ENCODE measurements at places on chromosomes 4 and X.

GRCh38 chr4:39786838-39787237 lies 88.9 kb downstream of the UBE2K start:
- no peak for DNase-seq

- no peak for DNase-seq
These were observed 1.6 kb downstream of the SEPTIN11 start for GRCh38 chr4:76950956-76951671.

DNA sequence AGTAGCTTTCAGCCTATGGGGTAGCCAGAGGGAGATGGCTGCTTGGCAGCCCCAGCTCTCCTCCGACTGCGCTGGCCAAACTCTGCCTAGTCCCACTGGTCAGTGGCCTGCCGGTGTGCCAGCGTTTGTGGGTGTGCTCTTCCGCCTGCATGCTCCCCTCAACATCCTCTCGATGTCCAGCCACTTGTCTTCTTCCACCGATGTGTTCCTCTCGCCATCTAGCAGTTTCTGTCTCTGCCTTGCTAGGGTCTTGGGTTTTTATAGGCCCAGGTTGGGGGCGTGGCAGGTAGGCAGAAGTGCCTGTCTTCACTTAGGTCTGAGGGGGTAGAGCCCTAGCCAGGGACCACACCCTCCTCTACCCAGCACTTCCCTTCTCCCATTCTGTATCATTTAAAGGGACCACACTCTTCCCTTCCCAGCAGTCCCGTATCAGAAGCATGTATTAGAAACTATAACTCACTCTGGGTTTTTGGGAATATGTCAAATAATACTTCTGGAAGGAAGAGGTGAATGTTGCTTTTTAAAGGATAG lies 124.4 kb downstream of the KDM6A start:
- no peak for DNase-seq

DNA sequence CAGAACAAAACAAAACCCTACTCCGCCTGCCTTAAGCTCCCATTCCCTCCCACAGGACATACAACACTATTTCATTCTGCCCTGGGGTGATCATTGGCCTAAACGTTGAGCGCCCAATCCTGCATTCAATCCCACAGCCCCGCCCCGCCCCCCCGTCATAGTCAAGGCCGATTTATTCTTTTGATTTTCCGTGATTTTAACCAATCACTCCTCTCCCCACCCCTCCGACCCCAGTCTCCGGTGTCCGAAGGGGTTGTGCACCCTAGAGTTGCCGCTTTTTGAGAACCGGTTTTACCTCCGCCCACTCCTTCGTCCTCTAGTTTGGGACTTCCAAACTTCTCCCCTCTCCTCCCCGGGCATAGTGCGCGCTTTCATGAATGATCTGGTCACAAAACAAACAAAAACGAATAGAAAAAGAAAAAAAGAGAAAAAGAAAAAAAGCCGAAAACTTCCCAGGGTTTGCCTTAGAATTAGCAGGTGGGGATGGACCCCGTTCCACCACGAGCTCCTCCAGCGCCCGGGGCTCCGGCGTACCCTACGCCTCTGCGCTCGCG lies 446 bp upstream of the UBE2A start:
- DNase-seq: peak; percentile 0

GRCh38 chrX:154370300-154371016 lies 4.0 kb downstream of the FLNA start:
- DNase-seq: no peak

GRCh38 chr4:48100256-48100655 lies 33.8 kb downstream of the TXK start:
- no peak for DNase-seq

DNA sequence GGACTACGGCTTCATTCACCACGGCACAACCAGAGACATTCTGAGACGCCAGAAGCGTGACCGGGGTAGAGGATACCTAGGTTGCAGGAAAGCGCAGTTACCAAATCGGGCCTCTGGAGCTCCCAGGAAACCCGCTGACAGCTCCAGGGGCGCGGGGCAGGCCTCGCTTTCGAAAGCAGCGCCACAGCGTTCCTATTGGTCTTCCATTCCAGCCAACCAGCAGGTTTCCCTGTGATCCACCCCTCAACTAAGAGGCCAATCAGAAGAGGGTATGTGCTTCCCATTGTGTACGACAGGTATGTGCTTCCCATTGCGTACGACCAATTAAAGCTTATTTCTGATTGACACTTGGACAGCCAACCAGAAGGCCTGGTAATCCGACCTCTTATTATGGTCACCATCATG lies 14.9 kb downstream of the SNX12 start:
- no peak for DNase-seq

DNA sequence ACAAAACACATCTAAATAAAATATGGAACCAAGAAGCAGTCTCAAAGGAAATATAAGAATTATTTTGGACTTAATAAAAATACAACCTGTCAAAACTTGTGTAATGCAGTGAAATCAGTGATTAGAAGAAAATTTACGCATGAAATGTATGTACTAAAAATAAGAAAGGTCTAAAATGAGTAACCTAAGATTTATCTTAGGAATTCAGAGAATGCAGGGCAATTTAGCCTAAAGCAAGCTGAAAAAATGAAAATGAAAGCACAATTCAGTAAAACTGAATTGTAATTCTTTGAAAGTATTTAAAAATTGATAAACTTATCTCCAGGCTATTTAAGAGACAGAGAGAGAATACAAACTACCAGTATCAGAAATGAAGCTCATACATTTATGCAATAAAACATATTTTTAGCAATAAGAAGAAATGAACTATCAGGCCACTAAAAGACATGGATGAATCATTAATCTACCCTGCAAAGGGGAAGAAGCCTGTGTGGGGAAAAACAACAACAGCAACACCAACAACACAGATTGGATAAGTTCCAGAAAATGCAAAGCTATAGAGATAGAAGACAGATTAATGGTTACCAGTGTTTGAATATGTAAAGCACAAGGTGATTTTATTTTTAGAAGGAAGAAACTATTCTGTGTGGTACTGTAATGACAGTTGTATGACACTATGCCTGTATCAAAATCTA lies 442.0 kb upstream of the ADGRL3 start:
- DNase-seq: no peak

DNA sequence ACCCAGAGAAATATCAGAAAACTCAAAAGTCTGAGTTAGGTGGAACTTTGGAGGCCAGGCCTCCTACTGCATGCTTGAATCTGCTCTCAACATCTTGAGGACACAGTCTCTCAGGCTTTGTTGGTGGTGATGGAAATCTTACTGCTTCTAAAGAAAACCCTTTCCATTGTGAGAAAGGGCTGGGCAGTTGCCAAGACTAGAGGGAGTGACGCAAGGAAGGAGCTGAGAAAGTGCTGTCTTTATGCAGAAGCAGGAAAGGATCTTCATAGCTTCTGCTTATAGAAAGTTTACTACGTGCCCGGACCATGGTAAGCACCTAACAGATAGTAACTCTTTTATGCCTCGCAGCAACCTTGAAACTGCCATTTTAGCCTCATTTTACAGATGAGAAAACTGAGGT lies 2.4 kb upstream of the CRMP1 start:
- no peak for DNase-seq

- no peak for DNase-seq
These were observed 140.7 kb downstream of the BTC start for GRCh38 chr4:74653331-74654229.

DNA sequence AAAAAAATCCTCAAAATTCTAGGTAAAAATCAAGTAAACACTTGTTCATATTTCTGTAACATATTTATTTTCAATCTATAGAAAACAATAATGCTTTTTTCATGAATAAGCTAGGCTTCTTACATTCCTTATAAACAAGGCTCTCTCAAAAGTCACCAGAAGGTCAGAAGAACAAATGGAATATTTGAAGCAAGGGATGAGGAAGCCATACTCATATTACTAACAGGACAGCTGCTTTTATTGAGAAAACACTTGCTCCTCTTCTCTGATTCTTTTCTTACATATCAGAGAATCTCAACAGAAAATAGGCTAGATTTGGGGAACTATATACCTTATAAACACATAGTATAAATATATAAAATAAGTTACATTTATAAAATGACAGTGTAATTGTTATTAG lies 67.9 kb downstream of the METTL14 start:
- no peak for DNase-seq

GRCh38 chr4:148170408-148171365 lies 271.5 kb downstream of the NR3C2 start:
- no peak for DNase-seq

- DNase-seq: no peak
These were observed 156.5 kb downstream of the RNF150 start for GRCh38 chr4:140976768-140977167.

GRCh38 chr4:123821861-123822260 lies 425.3 kb downstream of the SPRY1 start:
- no peak for DNase-seq

GRCh38 chr4:164926301-164926700 lies 49.3 kb downstream of the APELA start:
- no peak for DNase-seq

GRCh38 chr4:91434631-91435030 lies 869.1 kb upstream of the GRID2 start:
- no peak for DNase-seq

DNA sequence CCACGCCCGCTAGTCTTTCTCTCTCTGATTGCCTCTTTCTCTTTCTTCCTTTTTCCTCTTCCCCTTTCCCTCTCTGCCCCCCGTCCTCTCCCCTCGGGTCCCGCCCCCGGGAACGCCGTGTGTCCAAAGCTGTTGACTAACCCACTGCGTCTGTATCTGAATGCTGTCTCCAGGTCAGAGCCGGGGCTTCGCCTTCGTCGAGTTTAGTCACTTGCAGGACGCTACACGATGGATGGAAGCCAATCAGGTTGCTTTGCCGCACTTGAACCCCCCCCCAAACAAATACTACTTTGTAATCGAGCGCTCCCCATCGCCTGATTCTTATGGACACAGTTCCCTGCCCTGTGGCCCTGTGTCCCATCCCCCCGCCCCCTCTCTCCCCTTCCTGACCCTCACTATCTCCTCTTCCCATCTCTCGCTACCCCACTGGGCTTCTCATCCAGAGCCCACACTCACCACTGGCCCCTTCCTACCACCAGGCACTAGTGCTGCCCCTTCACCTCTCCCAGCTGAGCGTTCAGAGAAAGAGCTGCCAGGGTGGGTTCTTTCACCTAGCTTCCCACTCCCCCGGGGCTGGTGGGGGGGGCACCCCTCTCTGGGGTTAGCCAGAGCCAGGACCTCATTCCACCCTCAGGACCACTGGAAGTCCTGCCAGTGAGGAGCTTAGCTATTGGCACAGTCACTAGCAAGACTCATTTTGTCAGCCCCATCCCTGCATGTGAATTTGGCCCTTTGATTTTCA lies 18.6 kb upstream of the UBA1 start:
- DNase-seq: no peak

- DNase-seq: no peak
These were observed 10.5 kb upstream of the FGF16 start for GRCh38 chrX:77436682-77437081.

- DNase-seq: peak; percentile 79
These were observed 97.1 kb downstream of the MRPL1 start for GRCh38 chr4:77959566-77960338.

- DNase-seq: no peak
These were observed 247.5 kb downstream of the PDGFC start for GRCh38 chr4:156723951-156724668.

- peak; percentile 11 for DNase-seq
These were observed 151.8 kb downstream of the CCNG2 start for GRCh38 chr4:77308843-77309242.

DNA sequence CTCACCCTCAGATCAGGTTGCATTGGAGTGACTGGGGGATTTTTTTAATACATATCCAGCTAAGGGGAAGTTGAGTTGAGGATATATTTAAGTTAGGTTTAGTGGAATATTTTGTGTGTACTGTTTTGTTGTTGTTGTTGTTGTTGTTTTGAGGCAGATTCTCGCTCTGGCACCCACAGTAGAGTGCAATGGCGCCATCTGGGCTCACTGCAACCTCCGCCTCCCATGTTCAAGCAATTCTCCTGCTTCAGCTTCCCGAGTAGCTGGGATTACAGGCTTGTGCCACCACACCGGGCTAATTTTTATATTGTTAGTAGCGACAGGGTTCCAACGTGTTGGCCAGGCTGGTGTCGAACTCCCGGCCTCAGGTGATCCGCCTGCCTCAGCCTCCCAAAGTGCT lies 38.6 kb upstream of the ATP6AP2 start:
- DNase-seq: no peak

- DNase-seq: no peak
These were observed 1.8 kb downstream of the ZIC3 start for GRCh38 chrX:137567682-137568232.

GRCh38 chr4:179001918-179002317 lies 1559.7 kb upstream of the AGA start:
- DNase-seq: no peak

DNA sequence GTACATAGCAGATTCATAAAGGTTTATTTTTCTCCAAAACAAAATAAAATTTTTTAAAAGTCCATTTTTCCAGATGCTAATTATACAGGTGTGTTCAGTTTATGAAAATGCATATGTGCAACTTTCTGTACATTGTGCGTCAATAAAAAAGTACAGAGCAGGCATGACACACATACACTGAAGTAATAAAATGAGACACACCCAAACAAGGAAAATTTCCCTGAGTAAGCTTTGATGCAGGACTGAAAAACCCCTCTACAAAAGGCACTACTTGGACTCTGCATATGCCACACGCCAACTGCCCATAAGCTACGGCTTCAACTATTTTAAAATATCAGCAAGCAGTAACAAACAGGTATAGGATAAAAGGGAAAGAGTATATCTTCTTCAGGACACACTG lies 13.8 kb downstream of the ARAP2 start:
- no peak for DNase-seq

DNA sequence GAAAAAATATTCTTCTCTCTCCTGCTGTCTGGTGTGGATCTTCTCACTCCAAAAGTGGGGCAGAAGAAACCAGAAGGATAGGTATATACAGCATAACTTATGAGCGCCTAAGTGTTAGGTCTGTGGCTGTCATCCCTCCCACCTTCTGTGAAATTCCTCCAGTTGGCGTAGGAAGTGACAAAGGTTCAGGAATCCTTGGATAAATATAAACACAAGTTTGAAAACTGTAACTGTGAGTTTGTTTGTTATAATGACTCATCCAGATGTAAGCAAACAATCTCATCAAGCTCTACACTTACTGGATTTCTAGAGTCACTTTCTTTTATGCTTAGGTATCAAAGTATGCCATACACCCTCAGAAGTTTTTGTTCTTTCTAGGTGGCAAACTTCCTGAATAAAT lies 405.2 kb downstream of the FAT4 start:
- no peak for DNase-seq

DNA sequence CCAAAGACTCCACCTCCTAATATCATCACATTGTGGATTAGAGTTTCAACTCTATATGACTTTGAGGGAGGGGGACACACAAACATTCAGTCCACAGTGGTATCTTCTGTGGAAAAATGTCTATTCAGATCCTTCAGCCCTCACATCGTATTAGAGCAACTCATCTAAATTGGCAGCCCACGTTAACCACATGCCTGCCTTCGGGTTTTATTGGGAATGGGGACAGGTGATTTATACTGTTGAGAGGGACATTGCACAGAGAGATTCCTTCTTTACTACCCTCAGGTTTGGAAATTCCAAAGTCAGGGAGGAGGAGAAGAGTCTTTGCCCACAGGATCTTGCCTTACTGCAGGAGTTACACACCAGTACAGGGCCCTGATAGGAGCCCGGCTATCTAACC lies 372.5 kb downstream of the AFF2 start:
- no peak for DNase-seq

Measured in DMS153 (cell line).